Stimulated activated CD4-positive, alpha-beta T cell treated with anti-CD3 and anti-CD28 coated beads, Interleukin-15, amount 100 ng/mL, for 1 hour (primary cell): ENCODE measurements at places on chromosomes 2 and 18.

DNA sequence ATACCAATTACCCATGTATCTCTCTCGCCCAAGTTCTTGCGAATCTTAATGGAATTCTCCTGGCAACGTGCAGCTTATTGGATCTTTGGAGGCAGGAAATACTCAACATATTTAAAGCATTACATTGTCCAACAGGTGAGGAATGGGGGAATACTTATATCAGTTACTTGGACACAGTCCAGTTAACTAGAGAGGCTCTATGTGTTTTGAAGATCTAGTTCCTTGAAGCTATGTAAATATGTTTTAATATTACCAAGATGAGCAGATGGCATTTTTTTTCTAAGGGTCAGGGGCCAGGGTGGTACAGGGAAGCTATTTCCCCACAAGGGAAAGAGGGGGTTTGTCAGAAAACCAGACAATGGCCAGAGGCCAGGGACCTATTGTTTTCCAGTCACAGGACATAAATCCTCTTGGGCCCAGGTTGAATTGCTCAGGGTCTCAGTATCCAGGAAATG is 26.8 kb upstream of the MC5R start:
- DNase-seq: no peak

DNA sequence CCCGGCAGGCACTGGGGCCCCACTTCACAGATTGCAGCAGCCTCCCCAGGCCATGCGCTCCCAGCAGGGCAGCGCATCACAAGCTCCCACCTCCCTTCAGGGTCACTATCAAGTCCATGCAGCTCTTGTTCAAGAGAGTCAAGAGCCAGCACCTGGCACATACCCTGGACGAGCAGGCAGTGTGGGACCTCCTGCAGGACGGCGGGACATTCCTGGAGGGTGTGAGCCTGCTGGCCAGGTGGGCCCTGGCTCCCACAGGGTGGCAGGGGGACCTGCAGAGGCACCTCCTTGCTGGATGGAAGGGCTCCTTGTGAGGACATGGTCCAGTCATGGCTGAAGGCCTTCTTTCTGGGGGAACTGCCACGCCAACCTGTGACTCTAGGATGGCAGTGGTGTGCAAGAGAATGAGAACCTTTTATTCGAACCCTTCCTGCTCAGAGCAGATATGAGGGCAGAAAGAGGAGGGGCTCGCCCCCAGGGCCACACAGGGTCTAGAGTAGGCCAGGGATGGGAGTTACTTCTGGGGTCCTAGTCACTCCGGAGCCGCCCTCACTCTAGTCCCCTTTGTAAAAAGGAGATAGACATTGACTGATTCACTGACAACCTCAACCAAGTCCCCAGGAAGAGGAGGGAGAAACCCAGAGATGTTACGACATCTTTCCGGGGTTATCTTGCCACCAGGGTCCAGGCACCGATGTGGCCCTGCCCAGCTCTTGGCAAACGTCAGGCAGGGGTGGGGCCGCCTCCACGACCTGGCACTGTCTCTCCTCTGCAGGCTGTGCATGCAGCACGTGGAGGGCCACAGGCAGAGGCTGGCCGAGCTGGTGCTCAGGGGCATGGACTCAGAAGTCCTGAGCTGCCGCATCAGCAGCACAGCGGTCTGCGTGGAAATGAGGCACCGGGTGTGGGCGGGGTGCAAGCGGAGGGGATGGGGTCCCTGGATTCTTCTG is 31.3 kb downstream of the HJURP start:
- DNase-seq: no peak

- no peak for DNase-seq
Observed at GRCh38 chr2:11435036-11435435, 30.9 kb downstream of the E2F6 start.

DNA sequence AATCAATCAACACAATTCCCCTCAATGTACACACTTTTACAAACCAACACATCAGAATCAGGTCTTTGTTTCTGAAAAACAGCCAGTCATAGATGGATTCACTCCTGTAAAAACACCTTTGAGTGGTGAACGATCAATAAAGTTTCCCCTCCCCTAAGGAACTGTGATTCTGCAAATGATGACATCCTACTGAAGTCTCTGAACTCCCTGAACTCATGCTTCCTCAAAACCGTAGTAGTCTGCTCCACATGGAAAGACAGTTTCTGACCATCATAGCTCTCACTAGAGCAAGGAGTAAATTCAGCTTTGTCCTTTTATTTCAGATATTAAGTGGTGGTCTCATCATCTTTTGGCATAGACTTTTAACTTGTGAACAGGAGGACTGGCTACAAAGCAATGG is 43.5 kb upstream of the ACTR3 start:
- DNase-seq: no peak

- DNase-seq: no peak
Observed at GRCh38 chr2:172329416-172329773, 98.0 kb upstream of the ITGA6 start.

DNA sequence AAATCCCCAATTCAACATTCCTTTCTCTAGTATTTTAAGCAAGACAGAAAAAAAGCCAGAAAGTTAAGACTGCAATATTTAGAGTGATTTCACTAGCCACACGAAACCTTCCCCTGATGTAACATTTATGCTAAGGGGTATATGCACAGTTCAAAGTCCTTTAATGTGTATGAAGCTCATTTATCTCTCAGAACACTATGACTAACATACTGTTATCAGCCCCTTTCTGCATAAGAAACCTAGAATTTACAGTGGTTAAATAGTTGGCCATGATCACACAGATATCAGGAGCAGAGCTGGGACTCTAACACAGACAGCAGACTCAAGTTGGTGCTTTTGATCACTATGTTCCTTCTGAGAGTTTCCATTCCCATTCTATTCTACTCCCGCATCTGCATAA is 185.5 kb downstream of the CDH2 start:
- DNase-seq: no peak

- no peak for DNase-seq
Observed at GRCh38 chr2:143704451-143705106, 575.4 kb downstream of the ARHGAP15 start.

- no peak for DNase-seq
Observed at GRCh38 chr18:70332694-70333093, 43.8 kb downstream of the SOCS6 start.

- DNase-seq: no peak
Observed at GRCh38 chr2:202339071-202339870, 36.9 kb upstream of the BMPR2 start.

- no peak for DNase-seq
Observed at GRCh38 chr2:232574674-232575403, 24.4 kb downstream of the EIF4E2 start.

DNA sequence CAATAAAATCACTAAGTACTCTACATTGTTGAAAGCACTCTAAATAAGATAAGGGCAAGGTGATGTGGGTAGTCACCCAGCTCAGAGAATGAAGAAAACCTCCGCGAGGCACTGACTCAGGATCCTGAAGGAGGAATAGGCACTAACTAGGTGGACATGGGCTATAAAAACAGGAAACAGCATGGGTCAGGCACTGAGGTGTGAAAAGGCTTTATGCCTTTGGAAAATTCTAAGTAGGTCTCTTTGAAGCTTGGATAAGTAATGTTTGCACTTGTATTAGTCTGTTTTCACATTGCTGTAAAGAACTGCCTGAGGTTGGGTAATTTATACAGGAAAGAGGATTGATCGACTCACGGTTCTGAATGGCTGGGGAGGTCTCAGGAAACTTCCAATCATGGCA is 161.6 kb downstream of the EPHA4 start:
- DNase-seq: no peak

DNA sequence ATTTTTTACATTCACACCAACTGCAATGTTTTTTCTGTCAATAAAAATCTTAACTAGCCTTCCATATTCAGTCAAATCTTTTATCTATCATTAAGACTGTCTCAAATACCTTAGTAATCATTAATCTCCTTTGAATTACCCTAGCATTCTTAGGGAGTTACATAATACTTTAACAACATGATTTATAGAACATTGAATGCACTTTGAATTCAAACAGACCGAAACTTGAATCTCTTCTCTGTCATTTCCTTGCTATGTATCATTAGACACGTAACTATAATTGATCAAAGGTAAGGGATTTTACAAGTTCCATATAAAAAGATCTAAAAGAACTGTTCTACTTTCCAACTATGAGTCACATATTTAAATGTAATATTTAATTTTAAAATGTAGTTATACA is 330.9 kb downstream of the RIT2 start:
- no peak for DNase-seq

- DNase-seq: no peak
Observed at GRCh38 chr2:20235655-20236305, 10.8 kb upstream of the SDC1 start.

DNA sequence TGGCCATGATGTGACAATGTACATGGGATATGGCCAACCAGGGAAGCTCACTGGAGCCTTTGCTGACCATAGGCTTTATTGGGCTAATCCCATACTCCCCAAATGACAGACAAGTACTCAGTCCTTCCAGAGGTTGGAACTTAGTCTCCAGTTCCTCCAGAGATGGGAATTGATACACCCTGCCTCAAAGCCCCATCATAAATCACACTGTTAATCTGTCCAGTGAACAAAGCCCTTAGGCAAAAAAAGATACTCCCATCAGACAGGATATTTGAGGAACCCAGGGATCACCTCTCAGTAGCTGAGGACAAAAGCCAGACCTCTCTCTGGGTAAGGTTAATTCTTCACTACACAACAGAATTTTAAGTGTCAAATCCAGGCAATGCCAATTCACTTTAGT is 247.5 kb upstream of the CDH20 start:
- DNase-seq: no peak

GRCh38 chr2:54889053-54889452 is 161.2 kb downstream of the RTN4 start:
- no peak for DNase-seq

GRCh38 chr18:65827444-65827843 is 76.6 kb downstream of the CDH7 start:
- DNase-seq: no peak

GRCh38 chr2:136131961-136132824 is 14.2 kb upstream of the CXCR4 start:
- DNase-seq: no peak

DNA sequence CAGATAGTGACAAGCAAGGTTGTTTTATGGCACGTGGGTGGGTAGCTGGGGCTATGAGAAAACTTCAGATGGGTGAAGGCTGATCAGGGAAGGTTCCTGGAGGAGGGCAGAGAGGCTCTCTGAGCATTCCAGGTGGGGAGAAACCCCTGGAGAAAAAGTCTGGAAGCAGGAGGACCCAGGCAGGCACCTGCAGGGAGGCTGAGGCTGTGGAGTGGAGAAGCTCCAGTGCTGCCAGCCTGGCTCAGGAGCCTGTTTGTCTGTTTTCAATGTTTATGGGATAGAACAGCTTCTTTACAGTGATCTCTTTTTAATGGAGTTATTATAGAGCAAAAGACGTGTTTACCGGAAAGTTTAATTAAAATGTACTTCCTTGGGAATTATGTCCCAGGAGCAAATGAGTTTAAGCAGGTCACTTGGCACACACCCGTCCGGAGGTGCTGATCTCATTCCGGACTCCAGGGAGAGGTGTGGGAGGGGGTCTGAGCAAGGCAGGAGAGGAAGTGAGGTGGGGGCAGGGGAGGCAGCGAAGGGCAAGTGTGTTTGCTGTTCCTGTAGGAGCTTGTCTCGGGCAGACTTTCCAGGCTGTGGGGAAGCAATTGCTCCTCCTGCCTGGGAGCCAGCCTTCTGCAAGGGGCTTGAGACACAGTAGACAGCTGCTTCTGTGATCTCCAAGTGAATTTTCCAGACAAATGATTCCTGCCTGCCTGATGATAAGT is 239.5 kb downstream of the MYCN start:
- DNase-seq: no peak

DNA sequence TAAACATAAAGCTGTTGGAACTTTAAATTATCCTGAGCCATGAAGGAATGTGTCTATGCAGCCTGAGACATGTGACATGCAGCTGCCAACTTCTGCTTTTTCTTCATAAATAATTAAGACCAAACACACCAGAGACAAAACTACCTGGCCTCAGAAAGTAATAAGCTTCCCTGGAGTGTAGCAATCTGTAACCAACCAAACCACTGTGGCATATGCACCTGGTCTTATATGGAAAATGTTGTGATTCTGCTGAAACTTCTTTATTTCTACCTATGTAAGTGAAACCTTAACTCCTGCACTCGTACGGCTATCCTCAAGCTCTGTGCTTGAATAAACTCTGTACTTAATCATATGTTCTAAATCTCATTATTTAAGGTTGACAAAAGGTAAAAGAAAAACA is 515.0 kb downstream of the TMEM182 start:
- DNase-seq: no peak

GRCh38 chr2:40317761-40318160 is 134.1 kb downstream of the SLC8A1 start:
- DNase-seq: no peak
